CD4-positive, alpha-beta T cell treated with Interleukin-15 for 1 hour (primary cell): ENCODE measurements at places on chromosomes 4 and X.

DNA sequence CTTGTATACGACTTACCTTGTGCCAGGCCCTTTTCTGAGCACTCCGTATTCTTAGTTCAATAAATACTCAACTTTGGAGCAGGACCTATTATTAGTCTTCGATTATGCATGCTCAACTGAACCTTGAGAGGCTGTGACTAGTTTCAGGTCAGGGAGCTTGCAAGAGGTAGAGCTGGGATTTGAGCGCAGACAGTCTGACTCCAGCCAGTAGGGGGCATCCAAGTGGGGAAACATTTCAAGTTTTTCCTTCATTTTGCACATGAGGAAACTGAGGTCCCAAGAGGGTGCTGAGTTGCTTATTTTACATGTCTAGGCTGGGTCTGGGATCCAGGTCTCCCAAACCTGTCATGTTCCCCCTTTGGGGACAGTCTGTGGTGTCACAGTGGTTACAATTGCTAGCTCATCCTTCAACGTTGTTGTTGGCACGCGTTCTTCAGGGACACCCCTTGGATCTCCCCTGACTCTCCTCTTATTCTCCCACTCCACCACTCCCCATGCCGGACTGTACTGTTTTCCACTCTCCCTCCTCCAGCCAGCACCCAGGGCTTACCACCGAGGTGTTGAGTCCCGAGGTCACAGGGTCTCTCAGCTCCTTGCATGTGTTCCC, 6.7 kb upstream of the PRICKLE3 start:
- no peak for DNase-seq

GRCh38 chr4:188683571-188683970, 544.3 kb downstream of the TRIML1 start:
- DNase-seq = no peak

DNA sequence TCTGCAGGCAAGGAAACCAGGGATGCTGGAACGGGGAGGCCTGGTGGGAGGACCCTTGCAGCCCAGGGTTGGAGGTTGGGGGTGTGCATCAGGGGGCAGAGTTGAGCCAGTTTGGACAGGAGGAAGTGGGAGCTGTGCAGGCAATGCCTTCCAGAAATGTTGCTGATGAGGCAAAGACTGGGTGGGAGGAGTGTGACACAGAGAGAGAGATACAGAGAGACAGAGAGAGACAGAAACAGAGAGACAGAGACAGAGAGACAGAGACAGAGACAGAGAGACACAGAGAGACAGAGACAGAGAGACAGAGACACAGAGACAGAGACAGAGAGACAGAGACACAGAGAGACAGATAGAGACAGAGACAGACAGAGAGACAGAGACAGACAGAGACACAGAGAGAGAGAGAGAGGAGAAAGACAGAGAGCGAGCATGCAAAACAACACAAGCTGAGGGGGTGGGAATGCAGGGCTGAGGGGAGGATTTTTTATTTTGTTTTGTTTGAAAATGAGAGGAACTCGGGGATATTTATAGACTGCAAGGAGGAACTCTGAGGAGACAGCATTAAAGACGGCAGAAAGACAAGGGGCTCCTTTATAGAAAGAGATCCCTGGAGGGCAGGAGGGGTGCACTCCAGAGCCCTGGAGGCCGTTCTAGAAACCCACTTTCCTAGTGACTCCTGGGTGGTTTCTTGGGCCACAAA, 1.9 kb upstream of the HAUS3 start:
- DNase-seq = no peak

DNA sequence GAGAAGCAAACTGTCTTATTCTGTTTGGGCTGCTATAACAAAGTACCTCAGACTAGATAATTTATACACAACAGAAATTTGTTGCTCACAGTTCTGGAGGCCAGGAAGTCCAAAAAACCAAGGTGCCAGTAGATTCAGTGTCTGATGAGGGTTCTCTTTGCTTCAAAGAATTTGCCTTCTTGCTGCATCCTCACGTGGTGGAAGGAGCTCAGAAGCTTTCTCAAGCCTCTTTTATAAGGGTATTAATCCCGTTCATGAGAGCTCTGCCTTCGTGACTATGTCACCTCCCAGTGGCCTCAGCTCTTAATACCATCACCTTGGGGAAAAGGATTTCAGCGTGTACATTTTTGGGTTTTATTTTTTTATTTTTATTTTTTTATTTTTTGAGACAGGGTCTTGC, 20.1 kb downstream of the CA5B start:
- DNase-seq = peak; percentile 51

- DNase-seq = peak; percentile 67
Measured at GRCh38 chr4:101806914-101807313, 16.4 kb downstream of the BANK1 start.

DNA sequence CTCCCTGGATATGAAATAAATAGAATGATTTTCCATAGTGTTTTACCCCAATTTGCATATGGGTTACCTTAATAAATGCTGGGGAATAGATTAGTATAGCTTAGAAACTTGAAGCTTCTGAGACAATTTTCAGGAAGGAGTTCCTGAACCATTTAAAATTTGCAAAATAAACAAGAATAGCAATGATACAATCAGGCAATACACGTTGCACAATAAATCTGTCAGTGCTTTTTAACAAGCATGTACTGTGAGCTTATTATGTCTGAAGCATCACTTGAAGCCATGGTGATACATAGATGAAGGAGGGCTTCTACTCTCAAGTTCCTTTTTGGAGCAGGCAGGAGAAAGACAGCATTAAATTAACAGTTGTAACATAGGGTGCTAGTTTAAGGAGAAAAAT, 84.2 kb upstream of the WDFY3 start:
- no peak for DNase-seq

GRCh38 chr4:184807797-184808712, 17.7 kb downstream of the ACSL1 start:
- no peak for DNase-seq

DNA sequence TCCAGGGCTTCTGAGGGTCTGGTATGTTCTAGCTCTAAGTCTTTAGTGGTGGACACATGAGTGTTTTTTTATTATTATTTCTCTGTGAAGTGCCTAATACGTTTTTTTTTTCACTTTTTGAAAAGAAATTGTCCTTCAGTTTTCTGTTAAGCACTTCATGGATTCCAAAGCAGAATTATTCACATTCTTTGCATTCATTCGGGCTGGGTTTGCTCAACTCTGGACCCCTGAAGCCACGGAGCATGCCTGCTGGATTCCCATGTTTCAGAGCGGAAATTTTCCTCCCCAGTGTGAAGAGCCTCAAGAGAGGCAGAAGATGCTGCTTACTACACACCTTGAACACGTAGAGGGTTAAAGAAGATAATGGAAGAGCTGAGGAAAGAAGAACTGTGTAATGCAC, 107.5 kb downstream of the EGF start:
- no peak for DNase-seq

GRCh38 chr4:6907658-6908191, 1.9 kb upstream of the TBC1D14 start:
- DNase-seq = no peak

DNA sequence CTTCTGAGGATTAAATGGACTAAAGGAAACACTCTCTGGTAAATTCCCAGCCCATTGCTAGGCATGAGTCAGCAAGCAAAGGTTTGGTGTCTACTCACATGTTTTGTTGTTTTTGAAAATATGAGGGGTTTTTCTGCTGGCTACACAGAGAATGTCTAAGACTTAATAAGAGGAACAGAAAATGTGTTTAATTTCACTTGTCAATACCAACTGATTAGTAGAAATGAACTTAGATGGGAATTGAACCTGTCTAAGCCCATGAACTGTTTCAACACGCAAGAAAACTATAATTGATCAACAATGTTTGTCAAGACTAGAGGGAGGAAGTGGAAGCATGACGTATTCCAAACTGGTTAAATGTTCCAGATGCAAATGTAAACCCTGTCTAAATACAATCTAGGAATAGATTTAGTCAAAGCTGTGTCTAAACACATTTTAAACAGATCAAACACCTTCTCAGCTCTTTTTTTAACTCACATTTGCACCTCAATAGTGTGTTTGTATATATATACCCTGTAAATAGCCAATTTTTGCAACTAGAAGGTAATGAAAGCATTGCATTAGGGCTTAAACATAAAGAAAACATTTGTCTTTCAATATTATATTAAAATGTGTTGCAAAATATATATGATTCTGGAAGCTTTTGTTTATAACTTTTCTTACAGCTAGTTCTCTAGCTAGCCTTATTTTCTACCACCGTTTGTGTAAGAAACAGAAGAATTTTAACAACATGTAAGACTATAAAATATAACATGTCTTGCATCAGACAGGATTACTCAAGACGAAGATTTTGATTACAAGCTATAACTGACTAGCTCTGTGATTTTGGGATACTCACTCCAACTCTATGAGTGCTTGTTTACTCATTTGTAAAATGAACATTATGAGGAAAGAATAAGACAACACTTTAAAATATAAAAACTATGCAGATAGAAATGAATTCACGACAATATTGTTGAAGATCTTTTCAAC, 607.8 kb downstream of the FSTL5 start:
- no peak for DNase-seq

GRCh38 chr4:37837446-37837845, 11.0 kb downstream of the PGM2 start:
- DNase-seq = no peak

DNA sequence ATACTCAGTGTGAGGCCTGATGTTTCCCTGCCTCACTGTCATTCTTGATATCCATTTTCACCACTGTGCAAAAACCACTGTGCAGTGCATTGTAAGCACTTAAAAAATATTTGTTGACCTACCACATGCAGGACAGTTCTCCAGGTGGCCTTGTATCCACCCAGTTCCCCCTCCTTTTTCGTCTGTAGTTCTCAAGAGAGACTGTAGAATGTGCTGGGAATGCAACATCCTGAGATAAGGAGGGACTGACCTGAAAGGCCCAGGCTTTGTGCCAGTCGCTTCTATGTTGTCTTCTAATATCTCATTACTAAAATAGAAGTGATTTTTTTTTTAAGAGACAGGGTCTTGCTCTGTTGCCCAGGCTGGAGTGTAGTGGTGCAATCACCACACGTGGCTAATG, 21.7 kb upstream of the PAQR3 start:
- DNase-seq = no peak

GRCh38 chrX:3362956-3363355, 16.5 kb upstream of the MXRA5 start:
- DNase-seq = no peak

DNA sequence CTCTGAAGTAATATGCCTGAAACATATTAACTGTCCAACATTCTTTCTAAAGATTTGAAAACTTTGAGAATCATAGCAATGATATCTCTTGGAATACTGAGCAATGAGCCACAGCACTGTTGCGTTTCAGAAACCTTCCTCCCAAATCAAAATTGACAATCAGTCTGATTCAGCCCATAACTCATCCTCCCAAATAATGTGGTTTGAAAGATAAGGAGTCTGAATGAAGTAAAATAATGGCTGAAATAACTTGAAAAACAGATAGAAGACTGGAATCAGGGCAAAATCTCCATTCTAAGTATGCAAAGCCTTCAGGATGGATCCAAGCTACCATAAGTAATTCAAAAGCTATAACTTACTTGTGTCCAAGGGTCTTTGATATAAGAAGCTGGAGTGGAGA, 98.6 kb upstream of the PLS3 start:
- no peak for DNase-seq

- DNase-seq = no peak
Measured at GRCh38 chr4:24330172-24330571, 254.2 kb downstream of the DHX15 start.

DNA sequence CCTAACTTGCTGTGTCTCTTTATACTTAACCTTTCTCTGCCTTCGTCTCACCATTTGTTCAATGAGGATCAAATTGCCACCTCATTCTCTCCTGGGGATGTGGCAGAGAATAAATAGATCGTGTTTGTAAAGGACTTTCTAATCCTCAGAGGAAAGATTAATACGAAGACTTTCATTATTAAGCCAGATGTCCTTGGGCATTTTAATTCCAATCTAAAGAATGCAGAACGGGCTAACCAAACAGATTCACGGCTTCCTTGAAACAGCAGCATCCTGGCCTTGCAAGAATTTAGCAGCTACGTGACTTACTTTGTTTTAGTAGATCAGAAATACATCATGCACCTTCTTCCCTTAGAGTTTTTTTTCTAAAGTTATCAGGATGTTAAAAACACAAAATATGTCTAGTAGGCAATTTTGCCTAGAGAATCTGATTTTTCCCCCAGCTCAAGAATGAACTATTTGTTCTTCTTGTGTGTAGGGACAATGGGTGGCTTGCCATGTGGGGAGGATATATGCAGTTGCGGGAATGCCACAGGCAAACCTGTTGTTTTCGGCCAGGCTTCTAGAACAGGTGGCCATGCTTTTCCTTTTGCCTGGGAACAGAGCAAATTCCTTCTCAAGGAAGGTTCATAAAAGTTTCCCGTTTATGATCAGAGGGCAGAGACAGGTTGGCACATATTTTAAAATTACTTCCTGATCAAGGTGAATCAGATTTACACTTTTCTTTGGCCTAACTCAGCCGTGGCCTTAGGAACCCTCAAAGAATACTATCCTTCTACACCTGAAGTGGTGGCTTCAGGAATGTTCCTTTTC, 3.0 kb downstream of the MID1 start:
- DNase-seq = no peak
